ENCODE measurements at places on chromosomes 7 and 10. TPM values are rescaled to one million over a fixed set of nuclear protein-coding genes. Genes with fewer than 3 reads are reported as not detected.

DNA sequence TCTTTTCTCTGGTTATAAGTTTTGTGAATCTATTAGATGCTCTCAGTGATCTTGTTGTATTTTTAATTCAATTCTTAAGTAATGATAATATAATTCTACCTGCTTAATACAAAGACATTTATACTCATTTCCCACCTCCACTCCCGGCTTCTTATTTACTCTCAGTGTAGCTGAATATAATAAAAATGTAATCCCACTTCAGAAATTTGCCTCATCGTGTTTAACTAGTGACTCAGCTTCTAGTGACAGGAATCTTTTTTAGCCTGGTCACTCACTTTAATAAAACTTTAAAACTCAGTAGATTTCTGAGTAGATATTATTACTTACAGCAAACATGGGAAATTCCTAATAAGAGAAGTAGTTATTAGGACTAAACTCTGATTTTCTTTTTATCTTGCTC lies 1506.2 kb upstream of the LRRTM3 start:
- no peaks in the 10 kb centered on the region for H3K27me3 ChIP-seq
- H3K4me3 ChIP-seq: no peak overlapping the region
- no peak for DNase-seq
- no peaks in the 10 kb centered on the region for H3K4me1 ChIP-seq
- no peak overlapping the region for H3K27ac ChIP-seq
- no peaks in the 10 kb centered on the region for H3K36me3 ChIP-seq

GRCh38 chr7:158389514-158390425 lies 197.9 kb downstream of the PTPRN2 start:
- H3K4me1 ChIP-seq: peaks cover 35% of the 10 kb centered on the region
- peaks cover 6% of the 10 kb centered on the region for H3K36me3 ChIP-seq
- no peak for DNase-seq

DNA sequence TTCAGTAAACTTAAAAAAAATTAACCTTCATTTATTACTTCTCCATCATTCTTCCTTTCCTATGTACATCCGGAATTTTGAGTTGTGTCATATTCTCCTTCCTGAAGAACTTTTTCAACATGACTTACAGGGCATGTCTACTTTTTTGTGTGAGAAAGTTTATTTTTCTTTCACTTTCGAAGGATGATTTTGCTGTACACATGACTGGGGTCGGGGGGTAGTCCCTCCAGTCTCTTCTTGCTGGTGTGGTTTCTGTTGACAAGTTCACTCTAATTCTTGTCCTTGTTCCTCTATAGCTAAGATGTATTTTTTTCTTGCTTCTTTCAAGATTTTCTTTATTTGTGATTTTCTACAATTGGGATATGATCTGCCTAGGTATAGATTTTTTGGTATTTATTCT lies 55.8 kb downstream of the INPP5A start:
- DNase-seq: no peak
- H3K4me1 ChIP-seq: peaks cover 28% of the 10 kb centered on the region
- no peak overlapping the region for H3K4me3 ChIP-seq

DNA sequence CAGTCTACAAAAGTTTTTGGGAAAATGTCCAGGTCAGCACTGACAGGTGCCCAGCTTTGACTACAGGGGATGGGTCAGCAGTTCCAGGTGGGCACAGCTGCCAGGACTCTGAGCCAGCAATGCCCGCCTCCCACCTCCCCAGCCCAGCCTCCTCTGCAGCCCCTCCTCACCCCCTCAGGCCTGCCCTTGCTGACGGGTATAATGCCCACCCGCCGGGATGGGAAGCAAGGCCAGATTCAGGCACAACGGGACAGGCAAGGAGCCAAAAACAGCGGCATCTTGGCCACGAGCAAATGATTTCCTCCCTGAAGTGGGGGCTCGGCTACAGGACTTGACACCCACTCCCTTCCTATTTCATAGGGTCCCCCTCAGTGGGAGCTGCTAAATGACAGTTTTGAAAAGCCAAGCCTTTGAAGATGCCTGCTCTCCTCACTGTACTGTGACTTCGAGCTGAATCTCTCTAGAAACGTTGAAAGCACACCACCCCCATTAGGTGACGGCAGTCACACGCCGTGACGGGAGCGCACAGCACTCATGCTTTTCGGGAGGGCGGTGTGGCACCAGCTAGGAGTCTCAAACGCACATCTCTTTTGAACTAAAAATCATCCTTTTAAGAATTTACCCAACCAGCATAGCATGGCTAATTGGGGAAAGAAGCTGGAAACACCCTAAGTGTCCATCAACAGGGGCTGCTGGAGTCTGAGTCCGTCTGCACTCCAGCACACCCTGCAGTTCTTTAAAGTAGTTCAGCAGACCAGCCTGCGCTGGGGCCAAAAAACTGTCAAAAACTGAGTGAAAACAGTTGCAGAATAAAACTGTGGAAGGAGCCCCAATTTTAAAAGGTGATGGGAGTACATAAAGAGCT lies 29.6 kb downstream of the MAD1L1 start:
- no peaks in the 10 kb centered on the region for H3K27me3 ChIP-seq
- peak; percentile 47 for DNase-seq
- peaks cover 24% of the 10 kb centered on the region for H3K4me1 ChIP-seq
- H3K4me3 ChIP-seq: no peak overlapping the region
- no peak overlapping the region for H3K27ac ChIP-seq
- peaks cover 51% of the 10 kb centered on the region for H3K36me3 ChIP-seq

GRCh38 chr7:32518534-32519140 lies 23.3 kb downstream of the AVL9 start:
- no peak overlapping the region for H3K4me3 ChIP-seq
- peak; percentile 20 for DNase-seq
- H3K36me3 ChIP-seq: no peaks in the 10 kb centered on the region

DNA sequence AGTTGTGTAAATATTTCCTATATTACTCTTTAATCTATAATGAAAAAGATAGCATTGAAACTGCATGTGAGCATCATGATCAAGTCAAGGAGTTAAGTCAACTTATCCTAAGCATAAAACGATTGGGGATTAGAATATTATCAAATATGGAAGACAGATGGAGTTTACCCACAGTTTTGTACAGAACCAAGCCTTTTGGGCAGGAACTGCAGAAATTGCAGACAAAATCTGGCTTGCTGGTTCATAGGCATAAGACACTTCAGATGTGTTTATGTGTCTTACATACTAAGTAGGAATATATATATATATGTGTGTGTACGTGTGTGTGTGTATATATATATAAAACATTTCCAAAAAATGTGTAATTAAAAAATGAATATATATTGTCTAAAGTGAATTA lies 375.4 kb upstream of the TPK1 start:
- DNase-seq: no peak
- no peak overlapping the region for H3K4me3 ChIP-seq
- H3K27ac ChIP-seq: no peak overlapping the region
- no peaks in the 10 kb centered on the region for H3K4me1 ChIP-seq
- no peaks in the 10 kb centered on the region for H3K27me3 ChIP-seq

DNA sequence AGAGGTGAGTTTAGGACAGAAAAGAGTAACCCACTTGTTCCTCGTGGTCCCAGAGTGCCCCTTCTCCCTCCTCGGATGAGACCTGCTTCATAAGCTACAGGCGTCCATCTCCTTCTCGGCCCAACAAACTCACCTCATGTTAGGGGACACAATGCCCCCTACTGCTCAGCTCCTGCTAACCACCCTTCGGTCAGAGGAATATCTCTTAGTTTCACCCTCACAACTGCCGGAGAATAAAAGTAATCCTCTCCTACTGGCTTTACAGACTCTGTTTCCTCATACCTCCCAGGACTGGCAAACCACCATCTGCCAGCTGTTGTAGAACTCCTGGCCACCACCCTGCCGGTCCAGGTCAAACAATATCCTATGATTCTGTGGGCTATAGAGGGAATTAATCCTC lies 3.2 kb downstream of the AKR1B15 start:
- H3K27ac ChIP-seq: no peak overlapping the region
- H3K4me3 ChIP-seq: no peak overlapping the region
- H3K4me1 ChIP-seq: no peaks in the 10 kb centered on the region
- no peaks in the 10 kb centered on the region for H3K36me3 ChIP-seq
- DNase-seq: no peak

- H3K36me3 ChIP-seq: no peaks in the 10 kb centered on the region
- no peaks in the 10 kb centered on the region for H3K4me1 ChIP-seq
- no peak overlapping the region for H3K4me3 ChIP-seq
- DNase-seq: no peak
- peaks cover 6% of the 10 kb centered on the region for H3K27me3 ChIP-seq
Measured at GRCh38 chr10:97341416-97341815, 6.9 kb upstream of the FRAT2 start.

Gene GHRHR
- 2.7 TPM for total RNA-seq

Gene GLCCI1
- 45.3 TPM for total RNA-seq

Gene AS3MT
- 10.7 TPM for total RNA-seq

Gene TRUB1
- total RNA-seq: 28.2 TPM

Gene ZNF273
- total RNA-seq: 12.2 TPM
